NCI-H2171 (cell line): ENCODE measurements at places on chromosomes 2 and 18.

DNA sequence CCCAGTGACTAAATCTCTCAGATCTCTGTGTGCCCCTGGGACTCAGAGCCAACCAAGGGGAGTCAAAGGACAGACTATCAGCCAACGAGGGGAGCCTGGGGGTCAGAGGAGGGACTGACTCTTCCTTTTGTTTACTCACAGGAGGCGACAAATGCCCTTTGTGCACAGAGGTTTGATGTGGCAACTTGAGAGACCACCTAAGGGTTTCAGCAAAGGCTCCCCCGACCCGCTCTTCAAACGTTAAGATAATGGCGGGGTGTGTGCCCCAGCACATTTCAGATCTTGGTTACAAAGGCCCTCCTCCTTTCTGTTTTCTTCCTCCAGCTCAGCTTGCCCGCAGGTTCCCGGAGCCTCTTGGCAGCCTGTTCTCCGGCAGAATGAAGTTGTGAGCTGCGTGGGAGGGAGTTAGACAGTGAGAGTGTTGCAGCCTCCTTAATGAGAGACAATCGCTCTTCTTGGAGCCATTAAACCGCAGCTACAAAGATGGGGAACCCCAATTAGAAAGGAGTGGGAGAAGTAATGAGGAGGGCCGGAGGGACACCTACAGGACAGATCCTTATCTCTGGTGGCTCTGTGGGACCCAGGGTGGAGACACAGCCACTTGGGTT, 76.2 kb downstream of the KIAA2012 start:
- DNase-seq = no peak

GRCh38 chr2:191746346-191747169, 68.6 kb downstream of the NABP1 start:
- no peak for DNase-seq

DNA sequence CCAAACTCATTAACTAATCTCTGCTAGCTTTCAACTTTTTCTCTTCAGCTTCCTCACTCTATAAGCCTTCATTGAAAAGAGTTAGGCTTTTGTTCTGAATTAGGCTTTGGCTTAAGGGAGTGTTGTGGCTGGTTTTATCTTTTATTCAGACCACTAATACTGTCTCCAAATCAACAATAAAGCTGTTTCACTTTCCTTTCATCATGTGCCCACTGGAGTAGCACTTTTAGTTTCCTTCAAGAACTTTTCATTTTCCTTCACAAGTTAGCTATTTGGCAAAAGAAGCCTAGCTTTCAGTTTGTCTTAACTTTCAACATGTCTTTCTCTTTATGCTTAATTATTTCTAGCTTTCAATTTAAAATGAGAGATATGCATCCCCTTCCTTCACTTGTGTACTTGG, 271.7 kb upstream of the FSIP2 start:
- DNase-seq = no peak

DNA sequence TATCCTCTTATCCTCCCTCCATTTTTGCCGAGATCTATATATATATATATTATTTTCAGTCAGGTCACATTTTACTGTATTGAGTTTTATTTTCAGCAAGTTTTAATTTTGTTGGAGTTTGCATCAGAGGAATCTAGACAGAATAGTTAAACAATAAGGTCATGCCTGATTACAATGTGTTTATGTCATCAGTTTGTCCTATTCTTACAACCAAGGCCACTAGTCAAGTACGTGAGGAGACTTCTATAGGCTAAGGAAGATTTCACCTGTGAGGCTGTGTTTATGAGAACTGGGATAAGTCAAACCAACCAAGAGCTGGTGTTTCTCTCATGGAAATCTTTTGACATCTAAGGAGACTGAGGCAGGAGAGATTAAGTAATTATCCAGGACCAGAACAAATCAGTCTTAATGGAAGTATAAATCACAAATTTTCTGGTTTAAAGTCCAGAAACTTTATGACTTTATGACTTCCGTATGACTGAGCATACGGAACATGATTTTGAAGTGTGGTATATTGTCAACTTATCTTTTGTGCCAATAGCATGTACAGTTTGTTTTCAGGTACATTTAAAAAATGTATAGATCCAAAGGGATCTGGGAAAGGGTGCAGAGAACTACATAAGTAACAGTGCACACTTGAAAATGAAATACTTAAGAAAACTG, 100.0 kb upstream of the DTNA start:
- DNase-seq = no peak

- peak; percentile 74 for DNase-seq
These were observed at the start of gene TMSB10 for GRCh38 chr2:84905181-84906107. Gene TMSB10 (plus strand): TSS chr2:84905656.

DNA sequence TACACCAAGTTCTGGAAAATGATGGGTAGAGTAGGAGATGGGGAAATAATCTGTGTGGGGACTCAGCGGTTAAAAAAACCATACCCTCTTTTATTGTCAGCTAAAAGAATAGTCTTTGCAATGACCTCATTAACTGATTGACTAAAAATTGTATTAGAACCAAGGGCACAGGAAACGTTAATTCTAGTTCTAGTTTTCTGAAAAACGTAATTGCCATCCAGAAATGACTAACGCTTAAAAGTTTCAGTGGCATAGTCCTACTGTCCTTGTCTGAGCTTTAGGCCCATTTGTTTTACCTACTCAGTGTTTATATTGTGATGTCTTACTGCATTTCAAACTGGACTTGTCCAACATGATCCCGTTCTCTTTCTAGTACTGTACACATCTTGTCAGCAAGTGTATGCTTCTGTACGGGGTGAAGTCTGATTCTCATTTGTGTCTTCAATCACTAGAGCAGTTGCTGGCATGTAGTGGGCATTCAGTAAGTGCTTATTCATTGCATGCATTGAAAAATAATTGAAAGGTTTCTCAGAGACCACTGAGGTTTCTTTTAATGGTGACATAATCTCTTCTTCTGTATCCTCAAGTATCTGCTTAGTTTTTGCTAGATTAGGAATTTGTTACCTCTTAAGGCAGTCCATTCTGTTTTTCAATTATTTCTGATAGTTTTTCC, 81.5 kb downstream of the ZNF407 start:
- DNase-seq = no peak

DNA sequence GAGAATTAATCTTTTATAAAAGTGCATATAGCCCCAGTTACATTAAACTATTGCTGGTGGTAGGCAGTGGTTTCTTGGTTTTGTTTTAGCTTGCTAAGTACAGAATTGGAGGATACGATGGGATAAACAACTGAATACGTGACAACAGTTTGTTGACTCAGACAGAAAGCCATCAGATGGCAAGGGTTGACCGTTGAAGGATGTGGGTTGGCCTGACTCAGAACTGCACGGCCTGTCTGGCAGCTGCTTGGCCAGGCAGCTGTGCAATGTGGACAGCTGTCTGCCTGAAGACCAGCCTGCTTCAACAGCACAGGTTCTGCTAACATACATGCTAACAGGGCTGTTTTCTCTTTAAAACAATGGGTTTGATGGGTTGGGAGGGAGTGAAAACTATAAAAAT, 46.6 kb downstream of the PRKRA start:
- no peak for DNase-seq

GRCh38 chr2:230879271-230879882, 14.6 kb downstream of the ITM2C start:
- no peak for DNase-seq

DNA sequence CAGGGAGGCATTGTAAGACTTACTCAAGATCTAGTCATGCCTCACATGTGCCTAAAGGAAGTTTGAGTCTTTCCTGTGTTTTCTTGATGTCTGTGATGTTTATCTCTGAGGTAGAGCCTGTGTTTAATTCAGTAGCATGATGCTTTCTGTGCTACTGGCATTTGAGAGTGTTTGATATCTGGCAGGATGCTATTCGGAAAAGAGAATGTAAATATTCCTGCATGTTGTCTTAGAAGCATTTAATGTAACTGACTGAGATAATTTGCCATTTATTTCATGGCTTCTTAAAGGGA, 58.8 kb downstream of the GREB1L start:
- DNase-seq = no peak

- DNase-seq = no peak
These were observed 27.8 kb upstream of the CXXC1 start for GRCh38 chr18:50315100-50315871.

DNA sequence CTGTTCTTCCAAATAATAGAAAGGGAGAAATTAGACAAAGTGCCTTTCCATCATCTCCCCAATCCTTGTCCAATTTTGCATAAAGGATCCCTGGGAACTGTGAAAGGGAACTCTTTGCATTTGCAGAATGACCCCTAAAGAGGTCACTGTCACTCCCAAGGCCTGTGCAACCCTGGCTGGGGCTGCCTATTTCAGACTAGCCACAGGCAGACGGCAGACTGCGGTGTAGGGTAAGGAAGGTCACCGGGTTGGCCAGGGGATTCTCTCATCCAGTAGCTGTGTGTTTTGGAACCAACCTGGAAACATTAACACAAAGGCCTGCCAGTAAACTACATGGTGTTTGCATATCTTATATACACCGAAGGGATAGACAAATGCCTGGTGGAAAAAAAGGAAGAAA, 818.7 kb downstream of the BCL11A start:
- DNase-seq = no peak

DNA sequence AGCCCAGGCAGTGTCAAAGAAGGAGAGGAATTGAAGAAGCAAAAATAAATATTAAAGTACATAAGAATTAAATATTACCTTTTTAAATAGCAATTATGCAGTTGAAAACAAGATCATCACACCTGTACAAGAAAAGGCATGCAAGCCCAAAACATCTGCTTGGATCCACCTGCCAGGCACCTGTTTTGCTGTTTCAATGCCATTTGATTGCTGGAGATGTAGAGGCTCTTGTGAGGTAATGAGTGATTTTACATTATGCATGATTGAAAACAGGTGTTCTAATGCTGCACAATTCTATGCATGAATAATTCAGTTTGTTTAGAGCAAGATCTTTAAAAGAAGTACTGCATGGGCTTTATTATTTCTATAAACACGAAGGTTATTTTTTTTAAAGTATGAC, 700.6 kb upstream of the ZEB2 start:
- peak; percentile 77 for DNase-seq

- DNase-seq = no peak
These were observed 748.9 kb downstream of the LRP1B start for GRCh38 chr2:141381946-141382345.

DNA sequence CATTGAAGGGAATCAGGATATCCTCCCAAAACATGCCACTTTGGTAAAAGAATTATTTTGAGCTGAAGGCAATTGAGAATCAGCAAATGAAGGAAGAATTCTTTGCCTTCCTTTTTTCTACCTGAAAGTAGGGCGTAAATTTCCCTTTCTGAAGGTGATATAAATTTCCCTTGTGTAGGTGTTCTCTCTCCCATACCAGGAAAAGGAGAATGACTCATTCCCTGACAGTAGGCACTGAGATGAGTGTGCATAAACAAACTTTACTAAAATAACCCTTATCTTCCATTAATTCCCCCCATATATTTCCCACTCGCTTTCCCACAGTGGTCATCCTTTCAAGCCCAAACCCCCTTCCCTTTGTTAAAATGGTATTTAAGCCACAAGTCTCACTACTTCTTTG, 1339.0 kb downstream of the LRP1B start:
- no peak for DNase-seq

DNA sequence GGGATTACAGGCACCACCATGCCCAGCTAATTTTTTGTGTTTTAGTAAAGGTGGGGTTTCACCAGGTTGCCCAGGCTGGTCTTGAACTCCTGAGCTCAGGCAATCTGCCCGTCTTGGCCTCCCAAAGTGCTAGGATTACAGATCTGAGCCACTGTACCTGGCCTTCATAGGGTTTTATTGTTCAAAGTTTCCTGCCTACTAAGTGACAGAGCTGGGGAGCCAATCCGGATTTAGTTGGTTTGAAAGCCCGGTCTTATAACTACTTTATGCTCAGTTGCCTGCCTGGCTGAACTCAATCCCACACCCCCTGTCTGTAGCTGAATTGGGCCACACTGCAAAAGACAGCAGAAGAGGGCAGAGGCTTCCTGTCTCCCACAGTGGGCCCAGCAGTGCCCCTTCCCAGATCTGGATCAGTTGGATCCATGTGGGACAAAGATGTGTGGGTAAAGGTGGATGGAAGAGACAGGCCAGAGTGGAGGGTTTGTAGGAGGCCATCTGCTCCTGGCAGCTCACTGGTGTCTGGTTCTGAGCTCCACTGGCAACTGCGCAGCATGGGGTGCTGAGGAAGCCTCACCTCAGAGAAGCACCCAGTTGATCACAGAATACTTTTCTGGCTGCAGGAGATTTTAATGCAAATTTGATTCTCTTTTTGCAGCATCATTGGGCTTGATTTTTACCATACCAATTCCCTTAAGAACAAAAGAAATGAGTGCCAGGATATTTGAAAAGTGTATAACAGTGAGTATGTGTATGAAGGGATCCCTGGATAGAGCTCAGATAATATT, 144.9 kb downstream of the DDX1 start:
- no peak for DNase-seq

DNA sequence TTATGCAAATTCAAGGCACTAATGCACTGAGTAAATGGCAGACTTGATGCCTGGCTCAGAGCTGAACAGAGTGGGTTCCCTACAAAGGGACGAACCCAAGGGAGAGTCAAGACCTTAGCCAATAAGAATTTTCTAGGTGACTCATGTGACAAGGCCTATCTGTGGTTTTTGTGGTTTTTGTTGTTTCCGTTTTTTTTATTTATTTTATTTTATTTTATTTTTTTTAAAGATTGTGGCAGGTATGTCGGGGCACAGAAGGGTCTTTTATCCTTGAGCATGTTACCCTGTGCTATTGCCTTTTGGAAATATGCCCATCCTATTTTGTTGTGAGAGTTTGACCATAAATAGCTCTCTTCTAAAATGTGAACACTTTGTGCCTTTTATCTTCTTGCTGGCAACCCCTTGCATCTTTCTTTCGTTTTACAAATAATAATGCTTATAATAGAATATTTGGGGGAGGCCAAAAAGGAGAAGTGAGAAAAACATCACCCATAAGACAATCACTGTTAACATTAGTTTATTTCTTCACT, 113.4 kb upstream of the AQP4 start:
- no peak for DNase-seq

DNA sequence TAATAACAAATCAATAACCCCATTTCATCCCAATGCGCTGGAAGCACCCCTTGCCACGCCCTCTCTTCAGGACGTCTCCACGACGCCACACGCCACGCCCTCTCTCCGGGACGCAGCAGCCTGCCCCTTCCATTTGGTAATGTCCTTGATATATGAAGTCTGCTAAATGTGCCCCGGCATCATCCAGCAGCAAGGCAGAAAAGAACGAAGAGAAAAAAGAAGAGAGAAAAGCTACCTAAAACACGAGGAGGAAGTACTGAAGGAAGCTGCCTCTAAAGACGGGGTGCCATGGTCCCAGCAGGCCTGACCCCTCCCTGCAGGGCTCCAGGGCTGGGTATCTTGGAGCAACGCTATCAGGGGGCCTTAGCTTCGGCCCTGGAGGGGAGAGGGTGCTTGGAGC, 41.8 kb downstream of the CNGA3 start:
- DNase-seq = no peak

- no peak for DNase-seq
These were observed 220.8 kb downstream of the ALK start for GRCh38 chr2:29700560-29700959.

DNA sequence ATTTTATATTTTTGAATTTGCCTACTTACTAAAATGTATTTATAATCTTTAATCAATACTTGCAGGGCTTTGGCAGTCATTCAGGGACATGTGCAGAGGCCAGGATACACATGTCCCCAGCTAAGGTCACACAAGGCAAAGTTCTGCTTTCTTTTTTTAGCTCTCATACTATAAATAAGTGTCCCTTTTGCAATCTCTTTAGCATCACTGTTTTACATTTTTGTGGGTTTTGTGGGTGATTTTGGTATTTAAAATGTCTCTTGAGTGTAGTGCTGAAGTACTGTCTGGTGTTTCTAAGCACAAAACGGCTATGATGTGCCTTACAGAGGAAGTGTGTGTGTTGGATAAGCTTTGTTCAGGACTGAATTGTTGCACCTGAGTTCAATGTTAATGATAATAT, 309.0 kb upstream of the GULP1 start:
- DNase-seq = no peak

GRCh38 chr2:9089831-9090230, 86.3 kb upstream of the MBOAT2 start:
- no peak for DNase-seq
